ENCODE measurements at places on chromosomes 6 and 20.
A peak's percentile ranks its signal among the peaks of the same experiment; 100 is the strongest.

DNA sequence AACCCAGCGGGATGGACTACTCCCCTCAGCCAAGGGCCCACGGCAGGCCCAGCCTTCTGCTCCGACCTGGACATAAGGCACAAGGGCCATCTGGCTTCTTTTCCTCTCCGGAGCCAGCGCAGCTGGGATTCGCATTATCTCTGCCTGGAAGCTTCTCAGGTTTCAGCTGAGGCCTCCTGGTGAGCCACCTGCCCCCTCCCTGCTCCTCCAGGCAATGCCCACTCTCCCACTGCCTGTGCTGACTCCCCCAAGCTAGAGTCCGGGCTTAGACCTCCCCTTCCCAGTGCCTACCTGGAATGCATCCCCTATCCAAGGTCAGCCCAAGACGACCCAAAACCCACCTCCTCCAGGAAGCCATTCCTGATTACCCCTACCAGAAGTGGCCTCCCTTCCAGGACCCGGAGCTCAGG, 60.7 kb downstream of the EZR start:
- DNase-seq, result no peak

DNA sequence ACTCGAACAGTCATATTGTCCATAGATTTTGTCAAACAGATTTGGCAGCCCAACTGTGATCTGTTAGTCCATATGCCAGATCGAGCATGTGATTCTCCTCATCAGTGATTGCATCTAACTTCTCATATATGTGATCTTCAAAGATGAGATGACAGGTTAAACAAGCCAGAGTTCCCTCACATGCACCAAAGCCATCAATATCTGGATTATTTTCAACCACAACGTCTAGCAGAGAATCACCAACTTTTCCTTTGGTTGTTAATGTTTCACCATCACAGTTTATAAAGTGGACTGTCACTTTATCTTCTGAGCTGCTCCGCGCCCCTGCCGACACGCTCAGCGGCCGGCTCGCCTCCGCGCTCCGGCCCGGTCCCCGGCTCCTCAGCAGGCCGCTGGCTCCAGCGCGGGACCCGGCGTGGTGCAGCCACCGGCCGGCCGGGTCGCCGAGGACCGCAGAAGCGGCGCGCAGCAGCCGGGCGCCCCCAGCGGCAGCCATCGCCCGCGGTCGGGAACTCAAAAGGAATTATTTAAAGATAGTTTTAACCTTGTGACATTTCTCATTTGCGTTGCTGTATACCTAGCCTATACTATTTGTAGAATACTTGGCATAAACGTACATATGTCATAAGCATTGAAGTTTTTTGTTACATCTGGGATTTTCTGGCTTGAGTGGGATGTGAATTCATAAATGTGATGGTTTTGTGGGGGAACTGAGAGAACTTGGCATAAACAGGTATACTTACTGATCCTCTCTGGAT, 40.1 kb upstream of the DYNLRB1 start:
- peak; percentile 67 for DNase-seq

- no peak for DNase-seq
These were observed 11.5 kb upstream of the PHF3 start for GRCh38 chr6:63624091-63624490.

GRCh38 chr6:52363228-52363867, 1.4 kb downstream of the PAQR8 start:
- no peak for DNase-seq

DNA sequence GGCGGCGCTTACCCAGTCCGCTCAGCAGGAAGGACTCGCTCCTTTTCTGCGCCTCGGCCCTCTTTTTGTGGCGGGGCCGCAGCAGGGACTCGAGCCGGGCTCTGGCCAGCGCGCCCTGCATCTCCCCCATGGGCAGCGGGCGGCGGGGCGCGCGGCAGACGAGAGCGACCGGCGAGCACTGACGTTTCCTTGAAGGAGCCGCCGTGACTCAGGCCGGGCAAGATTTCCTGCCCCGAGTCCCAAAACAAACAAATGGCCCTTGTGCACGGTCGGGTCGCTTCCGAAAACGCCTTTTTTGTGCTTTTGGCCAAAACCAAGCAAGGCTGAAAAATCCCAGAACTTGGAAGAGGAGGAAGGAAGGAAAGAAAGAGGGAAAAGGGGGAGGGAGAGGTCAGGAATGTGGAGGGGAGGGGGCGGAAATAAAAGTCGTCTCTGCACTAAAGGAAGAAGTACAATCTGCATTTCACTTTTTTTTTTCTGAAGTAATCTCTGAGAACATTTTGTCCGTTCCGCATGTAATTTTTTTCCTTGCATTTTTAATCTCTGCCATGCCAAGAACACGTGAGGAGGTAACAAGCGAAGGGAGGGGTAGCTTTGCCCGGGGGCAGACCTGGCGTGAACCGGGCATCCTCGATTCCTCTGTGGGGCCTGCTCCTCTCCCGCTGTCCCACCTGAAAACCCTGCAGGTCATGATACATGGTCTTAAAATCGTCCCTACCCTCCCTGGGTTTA, 123.3 kb upstream of the SLC2A12 start:
- DNase-seq, result peak; percentile 41

DNA sequence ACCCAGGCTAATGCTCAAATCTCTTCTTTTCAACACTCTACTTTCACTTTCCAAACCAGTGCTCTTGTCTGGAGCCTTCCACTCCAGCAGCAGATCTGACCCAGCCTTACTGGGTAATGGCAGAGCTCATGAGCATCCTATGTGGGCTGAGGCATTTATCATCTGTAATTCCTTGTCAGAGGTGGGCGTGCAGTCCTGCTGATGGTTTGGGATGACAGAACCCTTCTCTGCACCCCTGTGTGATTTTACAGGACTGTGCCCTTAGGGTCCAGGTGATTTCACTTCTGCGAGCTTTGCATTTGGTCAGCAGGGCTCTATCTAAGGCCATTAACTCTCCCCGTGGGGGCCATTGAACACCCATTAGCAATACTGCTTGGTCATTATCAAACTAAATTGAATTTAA, 55.4 kb downstream of the LAMA4 start:
- DNase-seq, result no peak

DNA sequence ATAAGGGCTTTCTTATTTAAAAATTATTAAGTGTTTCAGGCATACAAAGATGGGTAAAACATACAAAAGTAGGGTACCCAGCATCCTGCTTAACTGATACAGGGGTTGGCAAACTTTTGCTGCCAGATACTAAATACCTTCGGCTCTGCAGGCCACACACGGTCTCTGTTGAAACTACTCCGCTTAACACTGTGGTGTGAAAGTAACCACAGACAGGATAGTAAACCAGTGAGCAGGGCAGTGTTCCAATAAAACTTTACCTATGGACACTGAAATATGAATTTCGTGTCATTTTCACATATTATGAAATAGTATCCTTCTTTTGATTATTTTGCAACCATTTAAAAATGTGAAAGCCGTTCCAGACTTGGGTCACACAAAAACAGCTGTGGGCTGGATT, 92.4 kb downstream of the EYA2 start:
- no peak for DNase-seq

GRCh38 chr6:139131736-139132280, 3.1 kb upstream of the HECA start:
- DNase-seq, result no peak

DNA sequence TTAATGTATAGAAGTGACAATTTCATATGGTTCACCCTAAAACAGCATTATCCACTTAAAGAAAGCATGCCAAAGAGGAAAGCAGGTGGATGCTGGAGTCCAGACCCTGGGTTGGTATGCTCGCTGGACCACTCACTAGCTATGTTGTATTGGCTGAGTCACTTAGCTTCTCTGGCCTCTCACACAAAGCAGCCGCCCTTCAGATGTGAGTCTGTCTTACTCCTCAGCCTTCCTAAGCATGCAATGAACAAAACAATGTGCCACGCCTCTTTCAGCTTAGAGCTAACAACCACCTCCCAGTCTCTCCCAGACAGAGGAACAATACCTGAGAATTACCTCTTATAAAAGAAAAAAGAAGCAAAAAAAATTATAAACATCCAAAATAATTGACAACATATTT, 29.4 kb downstream of the SIM1 start:
- no peak for DNase-seq

- DNase-seq, result no peak
These were observed 14.4 kb downstream of the DUSP22 start for GRCh38 chr6:306641-307061.

DNA sequence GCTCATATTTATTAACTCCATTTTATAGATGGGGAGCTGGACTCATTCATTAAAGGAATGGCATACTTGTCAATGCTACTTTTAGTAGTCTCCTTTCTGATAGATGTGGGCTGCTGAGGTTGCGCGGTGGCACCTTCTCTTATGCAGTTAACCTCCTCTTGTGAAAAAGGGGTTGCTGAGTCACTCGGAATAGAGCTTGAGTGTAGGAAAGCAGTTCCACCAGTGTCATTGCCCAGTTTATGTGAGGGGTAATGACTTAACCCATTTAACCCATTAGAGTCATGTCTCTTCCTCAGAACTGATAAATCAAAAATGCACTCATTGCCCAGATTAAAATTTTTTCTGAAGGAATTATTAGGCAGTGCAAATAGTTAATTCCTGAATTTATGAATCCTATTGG, 6.3 kb downstream of the MAPK14 start:
- DNase-seq, result no peak

DNA sequence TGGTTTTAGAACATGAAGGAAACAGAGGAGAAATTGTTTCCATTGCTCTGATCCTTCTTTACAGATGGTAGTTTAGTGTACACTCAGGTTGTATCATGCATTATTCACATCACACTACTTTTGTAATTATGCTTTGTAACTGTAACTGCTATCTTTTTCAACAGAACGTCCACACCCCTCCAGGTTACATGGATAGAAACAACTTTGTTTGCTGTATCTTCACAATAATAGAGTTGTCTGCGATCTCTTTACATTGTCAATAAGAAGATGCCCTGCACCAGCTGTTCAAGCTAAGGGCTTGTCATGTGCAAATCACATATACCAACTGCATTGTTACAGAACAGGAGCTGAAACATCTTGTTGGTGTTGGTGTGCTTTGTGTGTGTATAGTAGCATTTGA, 67.9 kb upstream of the MAP7 start:
- DNase-seq, result no peak

DNA sequence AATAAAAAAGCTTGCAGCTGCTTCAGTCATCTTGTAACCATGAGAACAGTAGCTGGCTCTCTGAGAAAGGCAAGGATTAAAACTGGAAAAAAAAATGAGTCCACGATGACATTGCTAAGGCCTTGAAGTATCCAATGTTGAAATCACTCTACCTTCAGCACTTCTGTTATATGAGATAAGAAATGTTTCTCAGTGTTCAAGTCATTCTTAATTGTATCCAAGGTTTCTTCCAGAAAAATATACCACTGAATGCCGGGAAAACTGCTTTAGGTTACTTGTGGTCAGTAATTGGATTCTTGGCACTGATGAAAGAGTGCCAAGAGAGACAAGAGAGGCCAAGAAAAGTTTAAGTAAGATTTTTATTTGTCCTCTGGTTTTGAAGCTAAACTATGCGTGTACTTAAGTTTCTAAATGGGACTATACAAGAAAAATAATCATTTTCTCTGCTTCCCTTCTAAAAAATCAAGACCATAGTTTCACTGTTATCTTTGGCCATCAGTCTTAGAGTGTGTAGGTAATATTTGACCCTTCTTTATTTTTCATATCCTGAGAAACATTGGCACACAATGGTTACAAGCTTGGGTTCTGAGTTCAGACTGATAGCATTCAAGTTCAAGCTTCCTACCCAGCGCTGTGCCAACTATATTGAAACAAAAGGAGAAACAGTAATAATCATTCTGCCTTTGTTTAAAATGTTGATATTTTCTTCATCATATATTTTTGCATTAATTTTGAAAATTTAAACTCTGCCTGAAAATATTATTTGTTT, 84.6 kb downstream of the TRDN start:
- DNase-seq, result no peak

GRCh38 chr20:17721802-17722486, 22.2 kb downstream of the BANF2 start:
- DNase-seq, result peak; percentile 37

DNA sequence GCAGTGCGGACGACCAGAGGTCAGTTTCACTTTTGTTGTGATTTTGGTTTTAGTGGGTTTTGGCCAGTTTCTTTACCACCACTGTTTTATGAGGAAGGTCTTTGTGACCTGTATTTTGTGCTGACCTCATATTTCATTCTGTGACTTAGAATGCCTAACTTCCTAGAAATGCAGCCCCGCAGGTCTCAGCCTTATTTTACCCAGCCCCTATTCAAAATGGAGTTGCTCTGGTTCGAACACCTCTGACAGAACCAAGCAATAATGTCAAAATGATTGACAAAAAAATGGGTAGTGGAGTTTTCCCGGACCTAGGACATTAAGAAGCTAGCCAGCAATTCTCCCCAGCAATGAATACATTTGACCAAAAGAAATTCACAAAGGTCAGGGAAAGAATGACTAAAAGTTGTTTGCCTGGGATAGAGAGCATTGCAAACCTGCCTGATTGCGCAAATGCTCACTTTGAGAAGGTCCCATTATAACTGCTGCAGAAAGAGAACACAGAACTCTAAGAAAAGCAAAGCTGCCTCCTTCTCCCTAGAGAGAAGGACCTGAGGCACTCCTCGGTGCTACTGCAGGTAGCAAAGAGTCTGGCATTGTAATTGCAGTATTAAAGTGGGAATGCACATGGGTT, 288.8 kb downstream of the ADGB start:
- DNase-seq, result no peak

- peak; percentile 66 for DNase-seq
These were observed 67.4 kb upstream of the HINT3 start for GRCh38 chr6:125888989-125889656.

DNA sequence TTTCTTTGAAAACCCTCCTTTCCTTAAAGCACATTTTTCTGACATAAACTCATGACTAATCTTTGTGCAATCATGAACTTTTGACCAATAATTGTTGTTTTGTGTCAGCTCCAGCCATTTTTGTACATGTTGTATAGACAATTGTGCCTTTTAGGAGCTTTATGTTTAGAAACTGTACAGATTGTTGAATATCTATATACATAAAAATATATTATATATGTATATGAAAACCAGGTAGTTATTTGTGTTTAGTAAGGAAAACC, 125.7 kb upstream of the EDN1 start:
- no peak for DNase-seq

DNA sequence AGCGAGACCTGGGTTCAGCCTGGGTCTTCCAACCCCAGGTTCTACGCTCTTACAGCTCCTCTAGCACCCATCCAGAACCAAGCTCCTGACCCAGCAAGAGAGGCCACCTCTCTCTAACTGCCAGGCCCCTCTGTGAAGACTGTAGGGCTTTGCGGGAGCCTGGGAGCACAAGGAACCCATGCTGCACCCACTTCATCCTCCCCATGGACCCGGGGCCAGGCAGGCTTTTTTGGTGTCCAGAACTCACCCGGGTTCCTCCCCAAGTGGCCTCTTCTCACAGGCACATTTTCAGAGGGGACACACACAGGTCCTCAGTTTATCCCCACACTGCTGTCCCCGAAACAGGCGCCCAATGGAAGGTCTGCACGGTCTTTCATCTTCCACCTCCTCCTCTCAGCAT, 145.9 kb downstream of the SYNDIG1 start:
- DNase-seq, result no peak

Data from NAMALWA (cell line).